Stimulated activated CD8-positive, alpha-beta memory T cell treated with anti-CD3 and anti-CD28 coated beads, Interleukin-2, amount 100 ng/mL, for 1 hour (primary cell): ENCODE measurements at places on chromosomes 1 and 21.

DNA sequence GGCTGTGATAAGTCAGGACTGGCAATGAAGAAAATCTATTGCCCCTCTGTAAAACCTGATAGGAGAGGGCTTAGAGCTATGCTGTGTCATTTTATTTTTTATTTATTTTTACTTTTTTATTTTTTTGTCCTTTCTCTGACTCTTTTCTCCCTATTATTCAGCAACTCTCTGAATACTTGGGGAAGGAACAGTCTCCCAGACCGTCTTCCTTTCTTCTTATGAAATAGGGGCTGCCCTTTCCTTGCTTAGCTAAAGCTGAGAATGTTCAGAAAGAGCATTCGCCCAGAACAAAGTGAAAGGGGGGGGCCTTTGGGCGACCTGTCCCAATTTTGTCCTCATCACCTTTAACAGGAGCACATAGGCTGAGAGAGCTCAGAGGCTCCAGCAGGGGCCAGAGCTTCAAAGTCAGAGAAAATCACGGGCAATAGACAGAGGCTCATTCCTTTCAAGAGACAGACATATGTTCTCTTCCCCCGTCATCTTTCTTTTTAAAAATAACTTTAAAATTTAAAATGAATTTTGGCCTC is 80.9 kb downstream of the RNF220 start:
- DNase-seq, result no peak

GRCh38 chr1:246527402-246528088 is 20.5 kb upstream of the SMYD3 start:
- DNase-seq, result no peak

DNA sequence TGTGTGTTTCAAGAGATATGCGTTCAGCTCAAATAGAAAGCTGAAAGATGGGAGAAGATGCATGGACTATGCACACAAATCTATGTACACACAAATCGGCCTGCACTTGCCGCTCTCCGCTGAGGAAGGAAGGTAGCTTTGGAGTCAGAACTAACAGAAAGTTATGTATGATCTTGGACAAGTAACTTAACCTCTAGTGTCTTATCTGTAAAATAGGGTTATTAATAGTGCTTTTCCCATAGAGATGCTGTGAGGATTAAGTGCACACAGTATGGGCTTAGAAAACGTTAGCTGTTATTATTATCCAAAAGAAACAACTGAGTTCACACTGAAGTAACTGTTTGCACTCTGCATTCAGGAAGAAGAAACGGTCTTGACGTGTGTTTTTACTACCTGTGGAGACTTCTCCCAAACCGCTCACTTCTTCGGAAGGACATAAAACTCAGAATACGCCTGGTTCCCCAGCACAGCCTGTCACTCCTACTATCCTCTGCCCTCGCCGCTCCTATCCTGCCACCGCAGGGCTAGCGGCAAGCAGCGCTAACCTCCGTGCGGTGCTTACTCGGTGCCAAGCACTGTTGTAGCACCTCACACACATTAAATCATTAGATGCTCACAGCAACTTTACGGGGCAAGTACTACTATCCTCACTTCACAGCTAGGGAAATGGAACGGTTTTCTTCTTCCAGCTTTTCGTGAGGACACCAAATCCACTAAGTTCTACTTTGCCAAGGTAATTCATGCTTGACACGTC is 1.3 kb downstream of the TGFBR3 start:
- no peak for DNase-seq

DNA sequence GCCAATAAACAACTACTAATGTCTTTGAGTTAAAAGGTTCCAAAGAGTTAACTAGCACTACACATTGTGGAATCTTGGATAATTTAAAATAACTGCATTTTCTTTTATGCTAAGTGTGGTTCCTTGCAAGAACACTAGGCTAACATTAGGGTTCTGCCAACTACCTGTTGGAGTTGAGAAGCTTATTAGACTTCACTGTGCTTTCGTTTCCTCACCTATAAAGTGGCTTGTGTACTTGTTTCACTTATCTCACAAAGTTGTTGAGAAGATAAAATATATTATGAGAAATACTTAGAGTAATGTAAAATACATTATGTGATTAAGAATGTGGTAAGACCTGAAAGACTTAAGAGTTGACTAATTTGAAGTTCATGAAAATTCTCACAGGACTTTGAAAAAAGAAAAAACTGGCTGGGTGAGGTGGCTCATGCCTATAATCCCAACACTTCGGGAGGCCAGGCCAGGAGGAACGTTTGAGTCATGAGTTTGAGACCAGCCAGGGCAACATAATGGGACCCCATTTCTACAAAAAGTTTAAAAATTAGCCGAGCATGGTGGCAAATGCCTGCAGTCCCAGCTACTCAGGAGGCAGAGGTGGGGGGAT is 5.6 kb upstream of the RRAGC start:
- DNase-seq, result no peak

DNA sequence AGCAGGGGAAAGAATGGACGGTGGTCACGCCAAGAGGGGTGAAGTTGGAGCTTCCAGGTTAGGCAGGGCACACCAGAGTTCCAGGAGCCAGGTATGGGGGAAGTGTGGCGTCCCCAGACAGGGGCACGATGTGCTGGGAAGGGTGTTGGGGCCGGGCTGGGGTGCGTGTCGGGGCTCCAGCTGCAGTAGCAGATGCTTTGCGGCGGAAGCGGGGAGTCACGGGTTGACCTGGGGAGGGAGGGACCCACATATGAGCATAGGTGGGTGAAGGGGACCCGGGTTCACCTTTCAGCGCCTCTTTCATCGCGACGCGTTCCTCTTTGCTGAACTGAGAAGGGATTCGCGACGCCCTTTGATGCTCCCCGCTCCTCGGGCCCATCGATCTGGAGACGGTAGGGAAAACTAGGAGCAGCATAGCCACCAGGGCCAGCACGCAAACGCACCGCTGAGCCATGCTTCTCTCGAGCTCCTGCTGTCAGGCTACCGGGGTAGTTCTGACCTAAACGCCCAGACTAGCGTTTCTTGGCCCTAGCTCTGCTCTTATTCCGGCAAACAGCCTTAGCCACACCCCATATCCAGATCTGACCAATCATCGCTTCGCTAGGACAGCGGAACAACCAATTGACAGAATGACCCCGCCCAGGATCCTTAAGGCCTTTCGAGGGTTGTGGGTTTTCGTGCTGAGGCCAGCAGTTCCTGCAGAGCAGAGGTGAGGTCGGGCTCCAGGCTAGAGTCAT is at the start of gene PM20D1:
Gene PM20D1, minus strand, starts transcription at position 514 of the 737 bp plus-strand sequence. Its CDS starts 60 bp downstream, at position 454.
- peak; percentile 59 for DNase-seq

DNA sequence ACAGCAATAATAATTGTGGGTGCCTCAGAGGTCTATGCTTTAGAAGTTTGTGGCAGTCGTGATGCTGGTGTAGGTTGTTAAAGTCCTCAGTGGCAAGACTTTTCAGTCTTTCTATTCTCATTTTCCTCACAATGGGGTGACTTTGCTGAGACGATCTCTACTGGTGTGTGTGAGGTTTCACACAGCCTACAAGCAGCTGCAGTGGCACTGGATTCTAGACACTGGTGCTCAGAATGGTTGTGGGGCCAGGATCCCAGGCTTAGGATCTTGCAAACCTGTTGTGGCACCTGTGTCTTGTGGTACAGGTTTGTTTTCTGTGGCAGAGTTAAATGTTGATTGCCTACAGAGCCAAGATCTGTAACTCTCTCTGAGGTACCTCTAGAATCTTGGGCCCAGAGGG is 581.2 kb downstream of the PTPRC start:
- DNase-seq, result no peak

DNA sequence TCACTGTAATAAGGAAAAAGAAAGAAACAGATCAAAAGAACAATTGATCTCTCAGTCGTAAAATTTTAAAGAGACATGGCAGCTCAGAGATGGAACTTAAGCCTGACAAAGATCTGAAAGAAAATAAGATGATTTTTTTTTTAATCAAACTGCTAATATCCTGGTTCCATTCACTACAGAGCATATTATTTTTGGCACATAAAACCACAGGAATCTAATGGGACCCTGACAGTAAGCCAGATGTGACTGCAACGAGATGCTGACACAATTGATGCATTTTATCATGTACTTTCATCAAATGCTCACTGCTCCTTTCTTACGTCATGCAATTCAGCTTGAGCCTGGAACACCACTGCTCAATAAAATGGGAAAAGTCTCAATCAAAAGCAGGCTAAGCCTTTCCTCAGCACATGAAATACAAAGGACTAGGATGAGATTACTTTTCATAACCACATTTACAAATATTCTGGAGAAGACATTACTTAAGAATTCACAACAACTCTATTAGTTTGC is 16.6 kb downstream of the GPATCH2 start:
- no peak for DNase-seq

GRCh38 chr1:27348861-27349783 is 7.3 kb downstream of the SYTL1 start:
- DNase-seq, result no peak

- DNase-seq, result no peak
These were observed 235.0 kb upstream of the NFIA start for GRCh38 chr1:60847391-60847790.

DNA sequence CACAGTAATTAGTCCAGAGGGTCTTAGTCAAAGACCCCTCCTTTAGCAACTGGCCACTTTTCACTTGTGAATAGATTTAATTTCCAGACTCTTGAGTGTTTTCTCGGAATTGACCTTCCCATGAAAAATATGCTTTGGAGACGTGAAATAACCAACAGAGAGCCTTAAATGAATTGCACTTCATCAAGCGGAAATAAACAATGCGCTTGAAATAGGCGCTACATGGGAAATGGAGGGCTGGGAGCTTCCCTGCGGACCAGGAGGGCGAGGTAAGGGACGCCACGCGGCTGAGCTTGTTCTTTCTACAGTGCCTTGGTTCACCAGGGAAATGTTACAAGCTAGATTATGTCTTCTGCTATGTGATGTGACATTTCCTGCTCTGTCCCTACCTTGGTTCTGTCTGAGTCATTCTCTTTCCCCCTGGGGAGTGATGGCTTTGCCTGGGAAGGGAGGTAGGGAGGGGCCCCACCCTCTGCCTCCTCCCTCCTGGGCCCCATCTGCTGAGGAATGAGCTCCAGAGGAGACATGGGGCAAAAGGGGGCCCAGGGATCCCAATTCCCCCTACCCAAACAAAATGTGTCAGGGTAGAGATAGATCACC is 619.3 kb downstream of the PTPRU start:
- no peak for DNase-seq

- no peak for DNase-seq
These were observed 27.1 kb upstream of the ZC3H11B start for GRCh38 chr1:219639876-219640577.

DNA sequence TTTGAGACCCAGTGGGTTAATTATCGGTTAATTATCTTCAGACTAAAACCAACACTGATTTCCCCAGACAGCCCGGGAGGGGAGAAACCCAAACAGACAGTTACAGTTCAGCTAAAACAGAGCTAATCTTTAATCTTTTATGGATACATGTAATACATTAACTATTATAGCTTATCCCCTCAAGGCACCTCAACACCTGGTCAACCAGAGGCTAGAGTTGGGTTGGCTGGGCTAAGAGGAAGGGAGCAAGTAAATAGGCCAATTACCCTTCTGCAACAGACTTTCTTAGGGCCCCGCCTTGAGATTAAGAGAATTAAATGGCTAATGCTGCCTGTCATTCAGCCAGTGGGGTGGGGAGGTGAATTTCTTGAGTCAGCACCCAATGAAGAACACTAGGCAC is 6.6 kb upstream of the MED18 start:
- DNase-seq, result no peak

DNA sequence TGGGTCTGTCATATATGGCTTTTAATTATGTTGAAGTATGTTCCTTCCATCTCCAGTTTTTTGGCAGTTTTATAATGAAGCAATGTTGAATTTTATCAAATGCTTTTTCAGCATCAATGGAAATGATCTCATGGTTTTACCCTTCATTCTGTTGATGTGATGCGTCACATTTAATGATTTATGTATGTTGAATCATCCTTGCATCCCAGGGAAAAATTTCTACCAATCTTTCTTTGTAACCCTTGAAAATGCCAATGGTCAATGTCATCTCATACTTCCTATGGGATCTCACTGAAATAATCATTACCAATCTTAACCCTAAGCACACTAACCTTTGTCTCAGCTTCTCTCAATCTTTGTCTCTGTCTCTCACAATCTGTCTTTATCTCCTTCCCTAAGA is 1004.0 kb downstream of the KCNT2 start:
- no peak for DNase-seq

DNA sequence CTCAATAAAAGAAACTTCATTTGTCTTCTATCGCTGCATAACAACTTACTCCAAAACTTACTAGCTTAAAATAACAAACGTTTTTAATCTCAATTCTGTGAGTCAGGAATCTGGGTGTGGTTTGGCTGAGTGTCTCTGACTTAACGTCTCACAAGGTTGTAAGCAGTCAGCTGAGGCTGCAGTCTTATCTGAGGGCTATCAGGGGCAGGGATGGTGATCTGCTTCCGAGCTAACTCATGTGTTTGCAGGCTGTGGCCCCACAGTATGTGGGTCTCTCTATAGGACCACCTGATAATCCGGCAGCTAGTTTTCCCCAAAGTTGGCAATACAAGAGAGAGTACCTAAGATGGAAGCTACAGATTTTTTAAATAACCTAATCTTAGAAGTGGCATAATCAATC is 234.2 kb upstream of the FGGY start:
- DNase-seq, result no peak

- DNase-seq, result no peak
These were observed 365.6 kb upstream of the ST6GALNAC5 start for GRCh38 chr1:76501586-76502219.

DNA sequence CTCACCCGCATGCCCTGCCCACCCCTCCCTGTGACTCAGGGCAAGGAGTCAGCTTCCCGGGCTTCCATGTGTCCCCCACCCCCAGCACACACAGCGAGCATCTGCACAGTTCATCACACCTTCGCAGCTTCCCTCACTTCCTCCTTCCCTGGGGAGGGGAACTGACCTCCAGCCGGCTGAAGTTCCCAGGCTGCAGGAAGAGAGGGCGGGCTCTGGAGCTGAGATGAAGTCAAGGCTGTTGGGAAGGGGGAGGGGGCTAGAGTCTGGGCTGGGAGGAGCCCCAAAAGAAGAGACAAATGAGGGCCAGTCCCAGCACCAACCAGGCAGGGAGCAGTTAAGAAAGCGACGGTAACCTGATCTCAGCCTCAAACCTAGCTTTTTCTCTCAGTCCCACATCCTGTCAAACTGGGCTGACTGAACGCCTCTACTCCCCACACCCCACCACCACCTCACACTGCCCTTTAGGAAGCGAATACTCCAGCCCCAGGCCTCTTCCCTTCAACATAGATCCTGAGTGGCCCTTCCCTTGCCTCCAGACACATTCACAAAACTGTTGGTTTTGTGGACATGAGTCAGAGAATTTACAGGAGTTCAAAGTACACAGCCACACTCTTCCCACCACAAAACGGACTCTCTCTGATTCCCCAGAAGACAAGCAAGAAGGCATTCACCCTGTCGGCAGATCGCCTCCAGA is 1.8 kb downstream of the RHOC start:
- no peak for DNase-seq

- DNase-seq, result no peak
These were observed 113.9 kb upstream of the ZNF648 start for GRCh38 chr1:182175361-182175931.

- no peak for DNase-seq
These were observed 15.9 kb downstream of the KIAA1614 start for GRCh38 chr1:180928331-180929230.

GRCh38 chr1:164953815-164954214 is 394.8 kb downstream of the PBX1 start:
- DNase-seq, result no peak

- DNase-seq, result no peak
These were observed 73.4 kb downstream of the UCK2 start for GRCh38 chr1:165900576-165901380.
